Activated T-cell treated with anti-CD3 and anti-CD28 coated beads, Interleukin-2, amount 50 U/mL, for 24 hours (primary cell): ENCODE measurements at places on chromosomes 1 and 21.

GRCh38 chr21:32403201-32403777 lies 9.2 kb upstream of the EVA1C start:
- DNase-seq: peak; percentile 54

DNA sequence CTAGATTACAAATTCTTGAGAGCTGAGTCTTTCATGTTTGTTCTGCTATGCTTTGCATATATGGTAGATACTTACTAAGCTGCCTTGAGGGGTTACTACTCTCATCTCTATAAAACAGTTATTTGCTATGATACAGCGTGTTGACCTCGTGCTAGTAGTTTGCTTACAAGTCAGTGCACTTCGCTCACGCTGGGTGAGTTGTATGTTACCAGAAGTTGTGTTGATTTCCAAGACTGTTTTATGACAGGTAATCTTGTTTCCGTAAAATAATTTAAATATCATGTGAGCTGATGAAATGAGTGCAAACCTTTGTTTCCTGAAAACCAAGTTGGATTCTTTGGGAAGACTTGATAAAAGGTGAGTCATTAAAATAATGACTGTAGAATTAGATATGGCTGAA lies 7.3 kb downstream of the MRPS6 start:
- no peak for DNase-seq

DNA sequence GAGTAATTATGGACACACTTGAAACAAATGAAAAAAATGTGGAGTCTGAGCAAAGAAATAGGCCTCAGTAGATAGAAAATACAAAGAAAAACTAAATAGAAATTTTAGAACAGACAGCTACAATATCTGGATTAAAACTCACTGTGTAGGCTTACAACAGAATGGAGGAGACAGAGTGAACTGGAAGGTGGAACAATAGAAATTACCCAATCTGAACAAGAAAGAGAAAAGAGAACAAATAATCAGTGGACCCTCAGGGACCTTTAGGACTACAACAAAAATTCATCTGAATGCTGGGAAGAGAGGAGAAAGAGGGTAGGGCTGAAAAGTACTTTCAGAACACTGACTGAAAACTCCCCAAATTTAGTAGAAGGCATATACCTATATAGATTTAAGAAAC lies 90.0 kb downstream of the POU2F1 start:
- DNase-seq: no peak

- DNase-seq: no peak
Observed at GRCh38 chr1:86504895-86505563, 36.3 kb downstream of the CLCA1 start.

- no peak for DNase-seq
Observed at GRCh38 chr21:43853851-43854772, 10.9 kb upstream of the AGPAT3 start.

DNA sequence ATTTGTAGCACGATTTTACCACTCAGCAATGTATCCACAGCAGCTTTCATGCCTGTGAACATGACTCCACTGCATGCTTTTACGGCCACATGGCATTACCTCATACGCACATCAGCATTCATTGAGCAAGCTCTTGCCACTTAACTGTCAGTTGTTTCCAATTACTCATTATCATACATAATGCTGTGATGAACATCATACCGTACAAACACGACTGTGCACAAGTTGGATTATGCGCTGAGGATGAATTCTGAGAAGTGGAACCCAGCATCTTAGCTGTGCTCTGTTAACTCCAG lies 9.6 kb downstream of the UMODL1 start:
- DNase-seq: no peak

DNA sequence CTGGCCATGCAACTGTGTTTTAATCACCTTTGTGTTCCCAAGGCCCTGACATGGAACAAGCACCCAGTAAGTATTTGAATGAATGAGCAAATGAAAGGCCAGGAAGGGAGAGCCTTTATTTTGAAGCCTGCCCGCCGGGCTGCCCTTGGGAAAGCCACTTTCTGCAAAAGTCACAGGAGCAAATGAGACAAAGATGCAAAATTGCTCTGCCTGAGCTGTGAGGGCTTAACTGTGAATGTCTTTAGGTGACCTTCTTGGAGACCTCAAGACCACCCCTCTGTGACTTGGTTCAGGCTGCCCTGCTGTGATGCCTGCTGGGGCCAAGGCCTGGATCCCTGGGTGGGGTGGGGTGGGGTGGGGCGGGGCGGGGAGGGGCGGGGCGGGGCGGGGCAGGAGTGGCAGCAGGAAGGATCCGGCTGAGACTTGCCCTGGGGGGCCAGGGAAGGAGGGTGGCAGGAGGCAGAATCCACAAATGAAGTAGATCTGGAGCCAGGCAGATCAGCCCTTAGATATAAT lies 54.0 kb downstream of the RUNX3 start:
- DNase-seq: no peak

- no peak for DNase-seq
Observed at GRCh38 chr1:217985641-217986040, 299.5 kb upstream of the RRP15 start.

- peak; percentile 35 for DNase-seq
Observed at GRCh38 chr1:91282695-91283420, 121.8 kb downstream of the HFM1 start.

DNA sequence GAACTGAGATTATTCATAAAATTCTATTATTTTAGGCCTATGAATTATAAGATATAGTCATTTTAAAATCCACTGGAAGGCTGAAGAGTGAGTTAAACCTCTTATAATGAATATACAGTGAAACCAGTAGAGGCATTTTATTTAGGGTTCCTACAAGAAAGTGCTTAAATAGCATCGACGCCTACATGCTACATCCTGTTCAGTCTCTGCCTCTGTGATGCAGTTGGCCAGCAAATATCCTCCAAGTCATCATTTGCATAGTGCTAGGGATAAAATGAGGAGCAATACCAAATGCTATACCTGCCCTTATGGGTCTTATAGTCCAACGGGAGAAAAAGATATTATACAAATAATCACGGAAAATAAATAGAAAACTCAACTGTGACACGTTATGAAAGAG lies 59.6 kb downstream of the EDEM3 start:
- no peak for DNase-seq

GRCh38 chr1:2637442-2638145 lies 4.8 kb upstream of the MMEL1 start:
- DNase-seq: peak; percentile 28

DNA sequence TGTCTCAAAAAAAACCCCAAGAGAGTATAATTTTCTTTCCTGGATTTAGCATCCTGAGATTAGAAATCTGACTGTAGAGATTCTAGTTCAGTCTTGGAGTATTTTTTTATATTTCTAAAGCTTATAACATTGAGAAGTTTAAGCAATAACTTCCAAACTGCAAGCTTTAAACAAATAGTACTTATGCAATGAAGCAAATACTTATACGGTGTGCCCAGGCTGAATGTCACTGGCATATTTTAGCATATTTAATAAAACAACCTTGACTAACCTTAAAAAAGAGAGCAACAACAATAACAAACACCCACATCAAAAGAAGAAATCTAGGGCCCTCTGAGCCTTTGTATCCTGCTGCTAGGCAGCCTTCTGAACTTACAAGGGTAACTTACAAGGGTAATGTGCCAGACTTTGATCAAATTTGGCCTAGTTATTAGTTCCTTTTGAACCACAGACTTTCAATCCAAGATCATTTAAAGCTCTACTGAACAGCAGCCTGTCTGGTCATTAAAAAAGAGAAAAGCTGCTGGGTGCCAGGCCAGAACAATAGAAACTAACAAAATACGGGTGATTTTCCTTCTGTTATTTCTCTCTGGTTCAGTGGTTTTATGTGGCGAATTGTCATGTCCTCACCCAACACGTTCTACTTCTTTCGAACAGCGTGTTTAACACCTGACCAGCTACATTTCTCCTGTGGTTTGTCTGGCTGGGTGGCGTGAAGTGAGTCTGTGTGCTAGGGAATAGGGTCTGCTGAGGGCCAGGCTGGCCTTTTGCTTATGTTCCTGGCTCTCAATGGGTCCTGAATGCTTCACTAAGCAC lies 16.2 kb downstream of the MTOR start:
- DNase-seq: no peak

DNA sequence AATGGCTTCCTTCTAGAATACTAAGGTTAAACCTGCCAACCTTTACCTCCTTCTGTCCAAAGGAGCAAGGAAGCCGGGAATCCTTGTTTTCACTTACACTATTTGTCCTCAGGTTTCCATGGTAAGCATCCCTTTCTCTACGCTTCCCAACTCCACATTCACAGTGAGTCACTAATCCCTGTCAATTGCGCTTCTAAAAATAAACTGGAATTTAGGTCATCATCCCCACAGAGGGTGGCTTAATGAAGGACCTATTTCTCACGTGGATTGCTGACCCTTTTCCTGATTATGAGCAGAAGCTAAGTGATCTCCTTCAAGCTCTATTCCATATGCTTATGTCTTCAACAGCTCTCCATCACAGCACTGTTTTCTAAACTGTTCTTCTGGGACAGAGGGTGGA lies 39.9 kb upstream of the ABCA4 start:
- no peak for DNase-seq

- no peak for DNase-seq
Observed at GRCh38 chr1:24190983-24191461, 3.9 kb upstream of the IFNLR1 start.

DNA sequence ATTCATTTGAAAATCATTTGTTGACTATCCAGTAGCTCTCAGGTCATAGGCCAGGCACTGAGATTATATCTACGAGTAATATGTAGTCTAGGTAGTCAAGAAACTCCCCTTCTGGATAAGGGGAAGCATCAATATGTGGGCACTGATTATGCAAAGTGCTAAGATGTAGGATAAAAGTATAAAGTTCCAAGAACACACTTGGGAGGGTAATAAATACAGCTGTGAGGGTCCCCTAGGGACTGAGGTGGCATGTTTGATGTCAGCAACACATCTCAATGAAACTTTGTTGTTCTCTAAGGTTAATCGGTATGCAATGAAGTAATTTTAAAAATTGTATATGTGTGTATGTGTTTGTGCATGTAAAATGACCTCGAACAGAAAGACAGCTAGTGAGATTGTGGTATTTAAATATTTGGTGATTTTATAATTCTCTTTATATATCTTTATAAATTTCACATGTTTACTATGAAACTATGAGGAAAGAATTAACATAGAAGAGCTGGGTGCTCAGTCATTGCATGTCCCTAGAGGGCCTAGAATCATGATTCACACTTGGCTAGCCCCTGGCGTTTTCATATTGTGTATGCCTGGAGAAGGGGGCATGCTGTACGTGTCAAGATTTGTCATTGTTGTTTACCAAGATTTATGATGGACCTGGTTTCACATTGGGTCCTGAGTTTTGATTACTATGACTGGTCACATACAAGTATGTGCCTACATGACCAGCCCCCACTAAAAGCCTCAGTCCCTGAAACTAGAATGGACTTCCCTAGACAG lies 140.1 kb upstream of the DUSP10 start:
- DNase-seq: no peak
